Lower lobe of right lung (tissue), 2 donors: ENCODE measurements at places on chromosomes 11 and 22. TPM values are rescaled to one million over a fixed set of nuclear protein-coding genes. Genes with fewer than 3 reads are reported as not detected.
A peak's percentile ranks its signal among the peaks of the same experiment; 100 is the strongest.

GRCh38 chr22:49453771-49454170, 373.9 kb downstream of the BRD1 start:
- no peak overlapping the region for H3K27ac ChIP-seq
- H3K4me1 ChIP-seq = no peaks in the 10 kb centered on the region
- DNase-seq = no peak
- peaks cover 22% of the 10 kb centered on the region for H3K27me3 ChIP-seq

DNA sequence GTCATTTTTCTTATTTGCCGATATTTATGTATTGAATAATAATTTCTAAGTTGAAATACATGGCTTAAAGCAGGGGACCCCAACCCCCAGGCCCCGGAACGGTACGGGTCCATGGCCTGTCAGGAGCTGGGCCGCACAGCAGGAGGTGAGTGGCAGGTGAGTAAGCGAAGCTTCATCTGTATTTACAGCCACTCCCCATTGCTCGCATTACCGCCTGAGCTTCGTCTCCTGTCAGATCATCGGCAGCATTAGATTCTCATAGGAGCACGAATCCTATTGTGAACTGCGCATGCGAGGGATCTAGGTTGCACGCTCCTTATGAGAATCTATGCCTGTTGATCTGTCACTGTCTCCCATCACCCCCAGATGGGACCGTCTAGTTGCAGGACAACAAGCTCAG, 4.5 kb downstream of the ZMAT5 start:
- H3K27me3 ChIP-seq = no peaks in the 10 kb centered on the region
- no peaks in the 10 kb centered on the region for H3K36me3 ChIP-seq
- no peak overlapping the region for H3K27ac ChIP-seq
- DNase-seq = no peak
- H3K4me1 ChIP-seq = peaks cover 13% of the 10 kb centered on the region
- H3K4me3 ChIP-seq = no peak overlapping the region

DNA sequence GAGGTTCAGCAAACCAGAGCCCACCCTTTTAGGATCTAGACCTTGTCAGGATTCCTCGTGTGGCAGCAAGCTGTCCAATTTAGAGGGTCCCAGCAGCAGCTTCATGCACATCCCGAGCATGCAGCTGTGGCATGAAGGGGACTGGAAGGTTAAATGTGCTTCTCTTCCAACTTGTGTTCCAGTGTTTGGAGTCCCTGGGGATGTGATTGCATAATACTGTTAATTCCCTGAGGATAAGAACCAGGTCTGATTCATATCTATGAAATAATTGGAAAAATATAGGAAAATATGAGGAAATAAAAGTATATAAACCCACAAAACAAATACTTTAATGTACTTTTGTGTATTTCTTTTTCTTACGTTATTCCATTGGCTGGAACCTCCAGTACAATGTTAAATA, 130.5 kb downstream of the MORC2 start:
- H3K27me3 ChIP-seq = no peaks in the 10 kb centered on the region
- no peaks in the 10 kb centered on the region for H3K36me3 ChIP-seq
- H3K4me1 ChIP-seq = no peaks in the 10 kb centered on the region
- DNase-seq = no peak

Gene UBASH3B
- 64.7 TPM for total RNA-seq

- DNase-seq = no peak
- H3K4me3 ChIP-seq = no peak overlapping the region
- no peaks in the 10 kb centered on the region for H3K27me3 ChIP-seq
- H3K27ac ChIP-seq = no peak overlapping the region
- no peaks in the 10 kb centered on the region for H3K36me3 ChIP-seq
Observed at GRCh38 chr11:69307421-69307820, 13.5 kb downstream of the MYEOV start.

DNA sequence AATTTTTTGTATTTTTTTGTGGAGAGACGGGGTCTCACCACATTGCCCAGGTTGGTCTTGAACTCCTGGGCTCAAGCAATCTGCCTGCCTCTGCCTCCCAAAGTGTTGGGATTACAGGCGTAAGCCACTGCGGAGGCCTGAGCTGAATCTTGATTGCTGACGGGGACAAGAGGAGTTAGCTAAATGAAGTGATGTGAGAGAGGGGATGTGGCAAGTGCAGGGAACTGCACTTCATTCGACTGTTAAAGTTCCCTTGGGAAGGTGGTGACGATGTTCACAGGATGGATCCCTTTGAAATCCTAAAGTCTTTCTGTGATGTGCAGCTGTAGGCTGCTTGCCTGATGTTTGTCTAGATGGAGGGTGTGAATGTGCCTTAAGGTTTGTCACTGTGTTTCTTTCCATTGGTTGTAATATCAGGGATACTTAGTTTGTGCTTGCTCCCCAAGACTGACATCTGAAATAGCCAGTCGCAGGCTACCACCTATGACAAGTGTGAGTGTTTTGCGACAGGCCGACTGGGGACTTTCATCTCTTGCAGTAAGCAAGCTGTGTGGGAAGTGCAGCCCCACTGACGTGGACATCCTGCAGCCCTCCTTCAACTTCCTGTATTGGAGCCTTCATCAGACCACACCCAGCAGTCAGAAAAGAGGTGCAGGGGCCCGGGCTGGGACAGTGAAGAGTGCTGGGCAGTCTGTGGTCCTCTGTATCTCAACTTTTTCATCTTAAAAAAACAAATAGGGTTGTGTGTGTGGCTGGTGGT, 19.6 kb upstream of the CCDC134 start:
- H3K4me1 ChIP-seq = peaks cover 14% of the 10 kb centered on the region
- no peaks in the 10 kb centered on the region for H3K36me3 ChIP-seq
- no peaks in the 10 kb centered on the region for H3K27me3 ChIP-seq
- H3K27ac ChIP-seq = peak overlapping the region; percentile 74
- DNase-seq = peak; percentile 83

Gene PGR
- total RNA-seq = 1.9 TPM

Gene GUCY1A2
- total RNA-seq = 23.5 TPM
